Fibroblast of gingiva (primary cell): ENCODE measurements at places on chromosomes 5 and 9.

GRCh38 chr5:149273950-149274349 is 2.3 kb downstream of the AFAP1L1 start:
- DNase-seq, result no peak

DNA sequence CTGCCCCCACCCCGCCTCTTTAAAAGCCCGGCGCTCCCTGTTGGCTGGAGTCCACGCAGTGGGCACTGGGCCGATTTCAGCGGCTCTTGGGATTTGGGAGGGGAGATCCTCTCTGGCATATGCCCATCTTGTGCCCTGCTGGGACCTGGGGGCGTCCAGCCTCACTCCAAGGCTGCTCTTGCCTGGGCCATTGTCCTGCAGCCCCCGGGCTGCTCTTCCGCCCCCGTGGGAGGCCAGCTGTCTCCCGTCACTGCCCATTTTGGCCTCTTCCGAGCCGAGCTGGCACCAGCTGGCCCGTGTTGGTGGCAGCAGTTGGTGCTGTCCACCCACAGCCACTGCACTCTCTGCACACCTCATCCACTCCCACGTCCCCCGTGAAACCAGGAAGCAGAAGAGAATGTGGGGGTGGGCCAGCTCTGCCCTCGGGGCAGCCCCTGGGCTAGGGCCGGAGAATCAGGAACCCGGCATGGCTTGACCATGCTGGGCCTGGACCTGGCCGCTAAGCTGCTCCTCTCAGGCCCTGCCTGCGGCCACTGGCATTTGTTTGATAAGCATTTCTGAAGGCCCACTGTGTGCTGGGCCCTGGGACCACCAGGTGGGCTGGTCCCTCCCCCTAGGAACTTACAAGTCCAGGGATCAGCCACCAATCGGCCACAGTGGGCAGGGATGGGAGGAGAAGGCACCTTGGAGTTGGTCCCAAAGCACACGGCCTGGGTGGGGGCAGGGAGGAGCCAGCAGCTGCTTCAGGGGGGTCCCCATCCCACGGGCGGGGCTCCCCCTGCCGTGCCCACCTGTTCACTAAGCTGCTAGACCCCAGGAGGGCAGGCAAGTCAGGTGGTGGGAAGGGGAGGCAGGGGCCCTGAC is 2.2 kb downstream of the C8G start:
- no peak for DNase-seq

DNA sequence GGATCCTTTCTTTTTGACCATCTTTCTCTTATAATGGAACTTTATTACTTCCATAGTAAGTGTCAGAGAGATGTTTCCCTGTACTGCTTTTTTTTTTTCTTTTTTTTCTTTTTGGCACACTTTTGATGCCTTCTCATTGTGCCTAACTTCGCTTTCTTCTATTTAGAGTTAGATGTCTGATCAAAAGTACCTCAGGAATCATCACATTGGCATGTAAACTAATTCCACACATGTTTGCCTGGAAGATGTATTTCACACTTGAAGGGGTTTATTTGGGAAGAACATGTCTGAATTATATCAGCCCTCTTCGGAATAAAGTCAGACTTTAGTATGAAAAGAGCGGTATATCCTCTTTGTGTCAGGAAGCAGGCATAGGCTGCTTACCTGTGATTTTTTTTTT is 35.1 kb downstream of the SMARCA2 start:
- DNase-seq, result no peak

GRCh38 chr9:92718086-92719001 is 46.3 kb downstream of the BICD2 start:
- DNase-seq, result no peak

DNA sequence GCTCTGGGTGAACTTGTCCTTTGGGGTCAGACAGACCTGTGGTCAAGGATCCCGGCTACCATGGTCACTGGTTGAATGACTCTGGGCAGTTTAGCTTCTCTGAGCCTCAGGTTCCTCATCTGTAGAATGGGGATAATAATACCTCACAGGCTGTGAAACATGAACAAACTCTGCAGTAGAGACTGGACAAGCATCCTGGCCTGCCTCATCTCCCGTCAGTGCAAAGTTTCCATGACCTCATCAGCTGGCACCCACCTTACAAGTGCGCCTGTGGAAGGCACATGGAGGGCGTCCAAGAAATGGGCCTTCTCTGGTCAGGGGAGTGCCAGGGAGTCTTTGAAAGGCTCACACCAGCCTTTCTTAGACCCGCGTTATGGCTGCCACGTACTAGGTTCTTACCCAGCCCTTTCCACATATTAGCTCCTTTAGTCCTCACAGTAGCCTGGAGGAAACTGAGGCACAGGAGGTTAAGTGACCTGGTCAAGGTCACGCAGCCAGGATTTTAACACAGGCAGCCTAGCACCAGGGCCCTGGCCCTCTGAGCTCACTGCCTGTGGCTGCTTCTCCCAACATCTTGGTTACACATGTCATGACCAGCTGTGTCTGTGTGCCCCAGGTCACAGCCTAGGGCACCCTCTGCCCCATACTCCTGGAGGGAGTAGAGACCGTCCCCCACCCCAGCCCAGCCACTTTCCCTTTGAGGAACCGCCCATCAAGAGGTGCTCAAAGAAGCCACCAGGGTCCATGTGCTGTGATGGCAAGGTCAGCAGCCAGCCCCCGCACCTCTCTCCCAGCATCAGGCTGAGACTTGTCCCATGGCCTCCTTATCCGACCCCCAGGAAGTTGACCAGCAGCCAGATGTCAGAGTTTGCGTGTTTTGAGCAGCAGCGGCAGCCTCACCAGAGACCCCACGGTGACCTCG is 39.4 kb upstream of the RPL26L1 start:
- peak; percentile 54 for DNase-seq

- DNase-seq, result no peak
Observed at GRCh38 chr9:6076851-6077250, 61.4 kb upstream of the RANBP6 start.

GRCh38 chr9:120868676-120869359 is 8.2 kb downstream of the PHF19 start:
- DNase-seq, result peak; percentile 95

DNA sequence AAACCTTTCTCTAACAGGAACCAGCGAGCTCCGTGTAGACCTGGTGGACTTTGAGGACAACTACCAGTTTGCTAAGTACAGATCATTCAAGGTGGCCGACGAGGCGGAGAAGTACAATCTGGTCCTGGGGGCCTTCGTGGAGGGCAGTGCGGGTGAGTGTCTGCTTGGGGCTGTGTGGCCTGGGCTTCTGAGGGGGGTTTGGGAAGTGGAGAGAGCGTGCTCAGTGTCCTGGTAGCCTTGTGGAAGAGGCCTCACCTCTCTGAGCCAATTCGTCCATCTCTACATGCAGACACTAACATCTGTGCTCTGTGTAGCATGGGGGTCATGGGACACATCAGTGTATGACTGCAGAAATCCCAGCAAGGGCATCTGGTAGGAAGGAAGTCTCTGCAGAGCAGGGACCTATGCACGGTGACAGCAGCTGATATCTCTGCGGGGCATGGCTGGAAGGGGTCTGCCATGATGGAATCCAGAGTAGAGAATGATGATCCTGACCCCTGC is 5.9 kb downstream of the FCN2 start:
- DNase-seq, result no peak

DNA sequence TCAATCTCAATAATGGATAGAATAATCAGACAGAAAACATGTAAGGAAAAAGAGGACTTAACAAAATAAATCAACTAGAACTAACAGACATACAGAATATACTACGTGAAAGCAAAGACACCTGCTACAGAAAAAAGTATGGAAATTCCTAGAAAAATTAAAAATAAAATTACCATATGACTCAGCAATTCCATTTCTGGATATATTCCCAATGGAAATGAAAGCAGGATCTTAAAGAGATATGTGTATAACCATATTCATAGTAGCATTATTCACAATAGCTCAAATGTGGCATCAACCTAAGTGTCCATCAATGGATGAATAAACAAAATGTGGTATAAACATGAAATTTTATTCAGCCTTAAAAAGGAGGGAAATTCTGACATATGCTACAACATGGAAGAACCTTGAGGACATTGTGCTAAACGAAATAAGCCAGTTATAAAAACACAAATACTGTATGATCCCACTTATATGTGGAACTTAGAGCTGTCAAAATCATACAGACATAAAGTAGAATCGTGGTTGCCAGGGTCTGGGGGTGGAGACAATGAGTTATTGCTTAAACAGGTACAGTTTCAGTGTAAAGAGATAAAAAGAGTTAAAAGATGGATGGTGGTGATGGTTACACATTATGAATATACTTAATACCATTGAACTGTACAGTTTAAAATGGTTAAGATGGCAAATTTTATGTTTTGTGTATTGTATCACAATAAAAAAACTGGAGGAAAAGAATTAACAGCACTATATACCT is 6.9 kb downstream of the PLAA start:
- DNase-seq, result no peak

- no peak for DNase-seq
Observed at GRCh38 chr5:82720213-82721086, 356.7 kb downstream of the TMEM167A start.

- no peak for DNase-seq
Observed at GRCh38 chr9:74036549-74037231, 460.4 kb upstream of the RORB start.

GRCh38 chr5:157571357-157571827 is 4.2 kb downstream of the ADAM19 start:
- DNase-seq, result no peak

DNA sequence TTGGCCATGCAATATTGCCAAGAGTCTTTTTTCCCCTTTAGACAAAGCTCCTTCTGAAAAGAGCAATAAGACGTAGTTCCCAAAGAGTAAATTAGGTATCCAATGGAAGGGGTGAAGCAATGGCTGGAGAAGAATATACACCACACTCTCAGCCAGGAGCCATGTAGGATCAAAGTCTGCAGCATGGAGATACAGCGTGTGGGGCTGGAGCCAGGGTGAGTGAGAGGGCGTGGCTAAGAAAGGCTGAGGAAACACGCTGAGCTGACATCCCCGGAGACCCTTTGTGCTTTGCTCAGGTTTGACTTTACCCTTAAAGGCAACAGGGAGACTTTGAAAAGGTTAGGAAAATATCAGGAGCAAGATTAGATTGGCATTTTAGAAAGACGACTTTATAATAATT is 87.1 kb upstream of the ELL2 start:
- DNase-seq, result no peak

- peak; percentile 81 for DNase-seq
Observed at GRCh38 chr9:111036429-111036789, 1.9 kb downstream of the LPAR1 start.

GRCh38 chr5:76029739-76030138 is 53.4 kb upstream of the SV2C start:
- no peak for DNase-seq

DNA sequence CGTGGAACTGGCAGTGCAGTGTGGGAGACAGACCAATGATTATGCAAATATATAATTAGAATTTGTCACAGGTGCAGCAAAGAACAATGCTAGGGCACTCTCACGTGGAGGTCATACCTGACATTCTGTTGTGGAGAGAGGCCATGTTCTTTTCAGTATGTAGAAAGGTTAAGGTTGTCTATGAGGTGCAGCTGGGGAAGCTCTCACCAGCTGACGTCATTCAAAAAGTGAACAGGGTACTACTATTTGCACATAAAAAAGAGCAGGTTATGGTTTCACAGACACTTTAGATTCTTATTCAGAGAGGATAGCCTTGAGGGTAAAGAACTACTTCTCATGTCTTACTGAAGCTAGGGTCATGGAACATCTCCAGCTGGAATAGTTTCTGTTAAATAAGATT is 19.1 kb downstream of the SH3GL2 start:
- no peak for DNase-seq

- DNase-seq, result no peak
Observed at GRCh38 chr9:114724744-114725143, 42.8 kb upstream of the TEX48 start.

DNA sequence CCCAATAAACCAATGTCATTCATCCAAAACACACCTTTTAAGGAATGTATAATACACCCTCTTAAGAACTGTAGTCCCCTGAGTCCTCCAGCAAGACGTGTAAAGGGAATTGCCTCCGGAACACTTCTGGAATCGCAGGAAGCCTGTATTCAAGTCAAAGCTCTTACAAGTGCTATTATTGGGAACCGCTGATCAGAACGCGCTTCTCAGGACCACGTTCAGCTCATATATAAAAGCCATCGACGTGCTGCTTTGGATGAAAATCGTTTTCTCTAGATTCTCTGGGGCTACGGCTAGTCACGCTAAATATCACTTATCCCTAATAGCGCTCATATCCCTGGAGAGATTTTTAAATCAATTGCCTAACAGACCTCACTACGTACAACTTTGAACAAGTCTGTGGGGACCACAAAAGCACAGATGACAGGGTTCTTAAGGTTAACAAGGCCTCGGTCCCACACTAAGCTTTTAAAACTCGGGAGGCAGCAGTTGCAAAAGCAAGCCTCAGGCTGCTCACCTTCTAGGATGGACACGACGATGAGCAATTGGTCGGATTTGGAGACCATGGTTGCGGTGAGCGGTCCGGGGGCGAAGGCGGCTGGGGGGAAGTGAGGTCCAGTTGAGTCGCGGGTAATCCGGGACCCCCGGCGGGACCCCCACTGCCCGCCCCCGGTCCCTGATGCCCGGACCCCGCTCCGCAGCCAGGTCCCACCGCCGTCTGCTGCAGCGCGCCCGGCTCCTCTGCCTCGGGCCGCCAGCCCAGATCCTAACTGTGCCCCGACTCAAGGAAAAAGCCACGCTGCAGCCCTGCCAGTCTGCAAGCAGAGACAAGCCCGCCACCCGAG is 548 bp downstream of the CEP120 start:
- peak; percentile 22 for DNase-seq

- no peak for DNase-seq
Observed at GRCh38 chr5:135930949-135931295, 23.9 kb downstream of the LECT2 start.

GRCh38 chr9:110013064-110013463 is 194.9 kb downstream of the C9orf152 start:
- no peak for DNase-seq

DNA sequence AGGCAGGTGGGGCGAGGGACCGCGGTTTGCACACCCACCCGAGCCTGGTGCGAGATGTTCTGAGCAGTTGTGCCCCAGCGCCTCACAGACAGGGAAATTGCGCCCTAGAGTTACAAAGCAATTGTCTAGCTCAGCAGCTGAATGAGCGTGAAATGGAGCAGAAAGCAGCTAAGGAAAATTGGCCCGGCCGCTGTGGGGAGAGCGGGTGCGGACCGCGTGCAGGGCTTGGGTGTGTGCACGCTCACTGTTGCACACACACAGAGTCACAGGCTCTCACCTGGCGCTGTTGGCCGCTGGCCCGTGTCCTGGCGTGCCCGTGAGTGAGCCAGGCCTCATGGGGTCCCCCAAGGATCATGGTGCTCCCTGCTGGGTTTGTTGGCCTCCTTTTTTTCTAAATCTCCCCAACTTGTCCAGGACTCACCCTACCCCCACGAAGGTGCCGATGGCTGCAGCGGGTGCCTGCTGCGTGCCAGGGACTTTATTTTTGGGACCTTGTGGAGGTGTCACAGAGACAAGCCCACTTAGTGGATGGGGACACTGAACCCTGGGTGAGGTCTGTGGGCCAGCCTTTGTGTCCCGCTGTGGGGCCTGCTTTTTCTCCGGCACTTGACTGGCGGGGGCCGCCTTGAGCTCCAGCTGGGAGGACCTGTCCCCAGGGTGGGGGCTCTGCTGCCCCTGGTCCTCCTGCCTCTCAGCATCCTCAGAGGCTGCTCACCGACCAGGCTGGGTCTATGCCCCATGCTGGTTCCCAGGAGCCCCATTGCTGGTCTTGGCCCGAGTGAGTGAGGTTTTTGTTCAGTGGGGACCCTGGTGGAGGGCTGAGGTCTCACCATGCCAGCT is 5.2 kb downstream of the RXRA start:
- DNase-seq, result no peak
